ENCODE measurements at places on chromosomes 13 and 19.

GRCh38 chr19:2045501-2046045 lies 5.5 kb downstream of the MKNK2 start:
- DNase-seq: no peak

DNA sequence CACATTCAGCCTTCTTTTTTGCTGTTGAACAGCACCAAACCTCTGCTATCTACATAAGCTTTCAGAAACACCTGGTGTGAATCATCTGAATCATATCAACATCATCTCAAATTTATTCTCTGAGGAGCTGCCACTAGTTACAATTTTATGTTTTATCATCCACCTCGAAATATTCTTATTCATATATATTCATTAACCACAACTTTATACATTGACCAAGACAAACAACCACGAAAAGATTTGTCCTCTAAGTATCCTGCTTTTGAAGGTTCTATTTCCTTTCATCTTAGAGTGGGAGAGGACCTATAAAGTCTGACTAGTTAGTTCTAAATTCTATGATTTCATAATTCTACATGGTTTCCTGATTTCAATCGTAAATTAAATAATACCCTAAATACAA lies 18.9 kb downstream of the ESD start:
- no peak for DNase-seq

DNA sequence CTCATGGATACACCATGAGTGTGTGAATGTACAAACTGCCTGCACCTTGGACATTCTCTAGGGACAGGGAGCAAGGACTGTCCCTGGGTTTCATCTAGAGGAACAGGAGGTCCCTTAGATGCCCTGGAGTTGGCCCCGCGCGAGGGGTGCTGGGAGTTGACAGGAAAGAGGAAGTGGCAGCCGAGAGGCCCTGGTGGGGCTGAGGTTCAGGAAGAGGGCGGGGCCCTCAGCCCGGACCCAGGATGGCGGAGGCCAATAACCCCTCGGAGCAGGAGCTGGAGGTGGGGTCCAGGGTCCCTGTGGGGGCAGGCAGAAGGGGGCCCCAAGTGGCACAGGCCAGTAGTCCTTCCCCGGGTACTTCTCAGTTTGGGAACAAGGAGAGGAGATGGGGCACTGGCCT lies 6.9 kb downstream of the PKN1 start:
- DNase-seq: no peak

DNA sequence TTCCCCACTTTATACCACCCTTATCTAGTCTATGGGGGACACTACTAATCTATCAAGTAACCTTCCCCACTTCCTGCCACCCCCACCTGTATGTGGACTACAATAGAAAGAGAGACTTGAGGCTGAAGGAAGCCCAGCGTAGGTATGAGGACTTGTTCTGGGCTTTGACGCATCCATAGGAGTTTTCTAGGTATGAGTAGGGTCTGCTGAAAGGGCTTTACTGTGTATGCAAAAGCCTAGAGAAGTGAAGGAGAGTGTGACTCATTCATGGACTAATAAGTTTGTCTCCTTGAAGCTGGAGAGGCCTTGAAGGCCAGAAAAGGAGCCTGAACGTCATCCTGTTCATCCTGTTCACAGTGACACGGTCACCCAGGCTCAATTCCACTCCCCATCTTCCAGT lies 21.8 kb downstream of the TINCR start:
- DNase-seq: no peak

- no peak for DNase-seq
These were observed 27.0 kb downstream of the ARID3A start for GRCh38 chr19:952680-953444.

DNA sequence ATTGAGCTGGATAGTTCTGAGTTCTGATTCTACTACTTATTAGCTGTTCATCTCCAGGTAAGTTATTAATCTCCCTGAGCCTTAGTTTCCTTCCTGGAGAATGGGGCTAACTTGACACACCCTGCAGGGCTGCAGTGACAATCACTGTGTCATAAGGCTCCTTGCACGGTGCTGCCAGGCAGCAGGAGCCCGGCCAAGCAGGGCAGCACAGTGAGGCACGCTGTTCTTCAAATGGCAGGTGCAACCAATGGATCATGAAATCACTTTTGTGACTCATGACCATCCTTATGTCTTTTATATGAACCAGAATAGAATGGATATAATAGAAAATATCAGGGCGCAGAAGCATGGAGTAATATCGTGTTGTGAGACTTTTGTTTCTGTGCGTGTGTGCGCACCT lies 242.6 kb downstream of the ABCC4 start:
- DNase-seq: no peak

DNA sequence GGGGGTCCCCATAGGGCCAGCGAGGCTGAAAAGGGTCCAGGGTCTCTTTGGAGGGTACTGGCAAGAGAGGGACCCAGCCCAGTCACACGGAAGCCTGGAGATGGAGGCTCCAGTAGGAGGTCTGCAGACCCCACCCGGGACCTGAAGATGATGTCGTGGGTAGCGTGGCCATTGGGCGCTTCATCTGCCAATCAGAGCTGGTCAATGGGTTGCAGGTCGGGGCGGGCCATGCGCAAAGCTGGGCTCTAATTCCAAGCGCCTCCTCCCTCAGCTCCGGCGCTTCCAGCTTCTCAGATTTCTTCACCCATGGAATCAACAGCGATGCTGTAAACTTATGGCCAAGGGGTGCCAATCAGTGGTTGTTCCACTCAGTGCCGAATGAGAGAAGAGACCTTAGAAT lies 10.9 kb downstream of the SIGLEC12 start:
- DNase-seq: no peak

DNA sequence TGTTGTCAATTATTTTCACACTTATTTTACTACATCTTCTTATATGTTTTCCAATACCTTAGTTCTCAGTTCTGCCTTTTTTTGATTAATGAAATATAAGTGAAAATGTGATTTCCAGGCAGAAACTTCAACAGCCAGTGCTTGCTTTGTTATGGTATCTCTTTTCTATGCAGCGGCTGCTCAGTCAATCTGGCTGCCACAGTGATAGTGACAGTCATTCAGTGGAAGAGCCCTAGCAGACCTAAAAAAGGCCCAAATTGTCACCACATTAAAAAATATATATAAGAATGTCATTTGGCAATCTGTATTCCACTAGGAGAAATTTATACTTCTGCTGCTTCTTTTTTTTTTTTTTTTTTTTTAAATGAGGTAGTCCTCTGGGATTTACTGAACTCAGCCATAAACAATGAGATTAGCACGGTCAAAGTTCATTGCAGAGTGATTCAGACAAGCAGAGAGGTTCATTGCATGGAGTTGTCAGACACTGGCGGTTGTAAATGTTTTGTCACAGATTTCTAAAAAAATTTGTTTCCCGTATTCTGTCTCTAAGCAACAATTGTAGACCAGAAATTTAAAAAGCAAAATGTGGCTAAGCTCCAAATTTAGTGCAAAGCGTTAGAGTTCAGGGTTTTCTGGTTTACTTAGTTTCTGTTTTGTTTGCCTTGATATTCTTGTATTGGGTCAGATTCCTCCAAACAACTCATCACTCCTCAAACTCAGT lies 94.7 kb upstream of the PRR20A start:
- no peak for DNase-seq

Measured in skin of body (tissue), 3 donors.